ENCODE measurements at places on chromosomes 13 and 19.

DNA sequence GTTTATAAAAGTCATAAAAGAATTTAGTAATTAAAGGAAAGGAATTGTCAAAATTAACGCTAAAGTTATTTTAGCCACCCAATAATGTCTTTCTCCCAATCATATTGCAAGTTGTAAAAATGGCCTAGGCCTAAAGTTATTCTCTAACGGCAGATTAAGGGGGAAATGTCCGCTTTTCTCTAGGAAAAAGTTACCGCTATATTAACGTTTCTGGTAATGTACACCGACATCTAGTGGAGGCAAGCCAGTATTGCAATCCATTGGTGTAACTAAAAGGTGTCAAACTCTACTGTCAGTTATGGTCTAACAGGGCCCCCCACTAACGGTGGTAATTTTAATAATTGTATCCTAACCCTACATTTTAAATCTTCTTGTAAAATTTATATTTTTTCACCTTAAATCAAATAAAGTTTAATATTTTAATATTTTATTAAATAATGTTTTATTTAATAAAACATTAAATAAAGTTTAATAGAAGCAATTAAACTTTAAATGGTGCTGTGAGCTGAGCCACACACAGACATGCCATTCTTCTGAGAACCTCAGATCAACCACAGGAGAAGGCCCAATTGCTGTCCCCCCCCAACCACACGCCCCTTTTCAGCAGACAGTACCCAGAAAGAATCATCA lies 35.9 kb upstream of the ZSCAN5A start:
- peaks cover 25% of the 10 kb centered on the region for H3K4me1 ChIP-seq
- H3K36me3 ChIP-seq: no peaks in the 10 kb centered on the region
- no peak overlapping the region for H3K4me3 ChIP-seq
- H3K27ac ChIP-seq: no peak overlapping the region
- no peaks in the 10 kb centered on the region for H3K27me3 ChIP-seq

DNA sequence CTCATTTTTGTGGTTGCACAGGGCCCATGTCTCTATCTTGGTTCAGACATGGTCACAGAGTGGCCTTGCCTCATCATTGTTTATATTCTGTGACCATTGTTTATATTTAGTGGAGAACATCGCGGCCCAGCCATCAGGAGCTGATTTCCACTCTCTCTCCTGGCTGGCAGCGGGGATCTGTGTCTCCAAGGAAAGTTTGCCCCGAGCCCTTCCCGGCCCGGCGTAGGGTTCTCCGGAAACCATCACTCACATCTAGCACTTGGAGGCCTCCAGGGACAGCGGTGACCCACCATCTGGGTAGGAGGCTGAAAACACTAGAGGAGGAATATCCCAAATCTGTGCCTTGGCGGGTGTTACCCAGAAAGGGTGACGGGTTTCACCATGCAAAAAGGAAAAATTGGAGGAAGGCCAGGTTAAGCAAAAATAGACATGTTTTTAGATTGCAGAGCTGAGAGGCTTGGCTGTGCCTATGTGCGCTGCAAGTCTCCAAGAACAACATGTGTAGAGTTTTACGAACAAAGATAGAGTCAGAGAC lies 726 bp upstream of the ZNF358 start:
- DNase-seq: no peak
- H3K27ac ChIP-seq: no peak overlapping the region
- no peaks in the 10 kb centered on the region for H3K27me3 ChIP-seq
- no peaks in the 10 kb centered on the region for H3K36me3 ChIP-seq
- H3K4me3 ChIP-seq: peak overlapping the region; percentile 51

- H3K4me3 ChIP-seq: no peak overlapping the region
- H3K27me3 ChIP-seq: no peaks in the 10 kb centered on the region
- H3K4me1 ChIP-seq: peaks cover 7% of the 10 kb centered on the region
- no peak overlapping the region for H3K27ac ChIP-seq
- DNase-seq: no peak
Measured at GRCh38 chr19:12907166-12907565, 11.9 kb downstream of the SYCE2 start.

- no peak overlapping the region for H3K4me3 ChIP-seq
- H3K27me3 ChIP-seq: no peaks in the 10 kb centered on the region
- no peaks in the 10 kb centered on the region for H3K4me1 ChIP-seq
- H3K27ac ChIP-seq: no peak overlapping the region
- no peaks in the 10 kb centered on the region for H3K36me3 ChIP-seq
Measured at GRCh38 chr13:72427757-72428528, 299.5 kb downstream of the MZT1 start.

DNA sequence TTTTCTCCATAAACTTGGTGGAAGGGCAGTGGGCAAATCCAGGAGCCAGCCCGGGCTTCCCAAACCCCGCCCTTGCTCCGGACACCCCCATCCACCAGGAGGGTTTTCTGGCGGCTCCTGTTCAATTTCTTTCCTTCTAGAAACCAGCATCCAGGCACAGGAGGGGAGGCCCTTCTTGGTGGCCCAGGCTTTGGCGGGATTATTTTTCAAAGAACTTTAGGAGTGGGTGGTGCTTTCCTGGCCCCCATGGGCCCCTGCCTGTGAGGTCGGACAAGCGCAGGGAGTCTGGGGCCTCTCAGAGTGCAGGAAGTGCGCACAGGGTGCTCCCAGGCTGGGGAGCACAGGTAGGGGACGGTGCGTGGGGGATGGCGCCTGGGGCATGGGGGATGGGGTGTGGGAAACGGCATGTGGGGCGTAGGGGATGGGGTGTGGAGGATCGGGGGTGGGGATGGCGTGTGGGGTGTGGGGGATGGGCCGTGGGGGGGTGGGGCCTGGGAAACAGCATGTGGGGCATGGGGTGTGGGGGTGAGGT lies 396 bp downstream of the F7 start:
- H3K36me3 ChIP-seq: no peaks in the 10 kb centered on the region
- peak overlapping the region; percentile 75 for H3K4me3 ChIP-seq
- peak overlapping the region; percentile 98 for H3K27ac ChIP-seq
- H3K27me3 ChIP-seq: no peaks in the 10 kb centered on the region
- peaks cover 39% of the 10 kb centered on the region for H3K4me1 ChIP-seq

GRCh38 chr13:19178901-19179593 lies 2.6 kb downstream of the TUBA3C start:
- H3K4me1 ChIP-seq: no peaks in the 10 kb centered on the region
- no peaks in the 10 kb centered on the region for H3K27me3 ChIP-seq
- H3K27ac ChIP-seq: no peak overlapping the region
- no peaks in the 10 kb centered on the region for H3K36me3 ChIP-seq

DNA sequence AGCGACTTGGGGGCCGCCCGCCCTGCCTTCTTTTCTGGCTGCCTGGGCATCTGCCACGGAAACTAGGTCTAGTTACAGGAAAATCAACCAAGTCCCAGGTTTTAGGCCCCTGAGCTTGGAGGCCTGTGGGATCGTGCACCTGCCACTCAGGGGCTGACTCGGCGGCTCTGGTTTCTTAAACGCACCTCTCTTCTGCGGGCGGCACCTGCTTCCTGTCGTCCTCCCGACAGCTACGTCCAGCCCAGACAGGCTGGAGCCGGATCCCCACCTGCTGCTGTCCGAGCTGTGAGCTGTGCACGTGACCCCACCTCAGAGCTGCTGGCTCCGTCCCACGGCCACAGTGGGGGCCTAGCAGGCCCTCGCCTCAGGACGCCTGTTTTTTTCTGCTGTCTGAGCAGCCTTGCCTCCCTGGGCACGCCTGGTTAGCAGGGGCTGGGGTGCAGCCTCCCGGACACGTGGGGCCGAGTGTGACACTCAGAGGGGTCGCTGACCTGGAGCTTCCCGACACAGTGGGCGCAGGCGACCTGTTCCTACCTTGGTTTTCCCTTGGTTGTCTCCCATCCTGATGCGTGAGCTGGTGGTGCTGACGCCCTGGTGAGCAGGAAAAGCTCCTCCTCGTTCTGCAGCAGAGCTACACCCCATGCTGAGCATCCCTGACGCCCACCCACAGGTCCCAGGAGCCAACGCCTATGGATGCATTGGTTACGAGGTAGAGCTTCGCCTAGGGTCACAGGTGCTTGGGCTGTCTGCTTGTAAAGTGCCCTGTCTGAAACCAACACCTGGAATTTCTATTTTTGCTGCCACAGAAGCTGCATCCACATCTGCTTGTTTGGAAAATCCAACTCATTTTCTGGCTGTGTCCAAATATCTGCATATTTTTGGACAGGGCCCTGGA lies 17.5 kb downstream of the TMEM255B start:
- no peaks in the 10 kb centered on the region for H3K36me3 ChIP-seq
- H3K4me1 ChIP-seq: no peaks in the 10 kb centered on the region
- no peaks in the 10 kb centered on the region for H3K27me3 ChIP-seq

DNA sequence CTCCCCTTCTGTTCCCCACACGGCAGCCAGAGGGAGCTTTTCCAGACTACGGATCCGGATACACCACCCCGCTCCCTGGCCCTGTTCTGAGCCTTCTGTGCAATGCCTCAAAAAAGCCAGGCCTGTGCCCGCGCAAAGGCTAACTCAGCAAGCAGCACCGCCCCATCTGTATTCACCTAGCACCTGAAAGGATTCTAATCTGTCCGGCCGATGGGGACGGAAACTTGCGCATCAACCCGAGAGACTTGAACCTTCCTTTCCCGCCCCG lies 589 bp downstream of the ZBTB45 start:
- H3K4me3 ChIP-seq: peak overlapping the region; percentile 94
- peak; percentile 73 for DNase-seq
- H3K4me1 ChIP-seq: peaks cover 31% of the 10 kb centered on the region

DNA sequence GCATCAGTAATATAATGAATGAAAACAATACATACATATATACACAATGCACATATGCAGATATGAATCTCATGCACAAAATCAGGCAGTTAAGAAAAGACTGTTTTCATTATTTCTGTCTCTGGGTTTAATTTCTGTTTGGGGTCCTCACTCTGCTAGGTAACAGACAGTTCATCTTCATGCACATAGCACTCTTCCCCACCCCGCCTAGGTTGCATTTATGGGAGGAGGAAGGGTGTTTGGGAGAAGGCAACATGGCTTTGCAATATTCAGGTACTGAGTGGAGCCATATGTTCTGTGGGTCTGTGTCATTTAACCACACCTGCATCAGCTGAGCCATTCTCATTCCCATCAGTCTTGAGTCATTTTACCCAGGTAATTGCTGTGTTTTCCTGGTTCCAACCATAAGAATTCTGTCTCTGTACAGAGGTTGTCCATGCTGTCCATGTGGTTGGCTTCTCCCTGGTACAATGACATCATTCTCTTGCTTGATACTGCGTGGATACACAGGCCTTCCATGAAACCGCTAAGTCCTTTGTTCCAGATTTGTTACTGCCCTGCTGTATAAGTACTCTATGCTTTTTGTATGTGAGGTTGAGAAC lies 45.3 kb downstream of the RFC3 start:
- H3K4me3 ChIP-seq: no peak overlapping the region
- no peaks in the 10 kb centered on the region for H3K27me3 ChIP-seq
- peaks cover under 1% of the 10 kb centered on the region for H3K4me1 ChIP-seq
- no peak overlapping the region for H3K27ac ChIP-seq
- H3K36me3 ChIP-seq: peaks cover 2% of the 10 kb centered on the region

DNA sequence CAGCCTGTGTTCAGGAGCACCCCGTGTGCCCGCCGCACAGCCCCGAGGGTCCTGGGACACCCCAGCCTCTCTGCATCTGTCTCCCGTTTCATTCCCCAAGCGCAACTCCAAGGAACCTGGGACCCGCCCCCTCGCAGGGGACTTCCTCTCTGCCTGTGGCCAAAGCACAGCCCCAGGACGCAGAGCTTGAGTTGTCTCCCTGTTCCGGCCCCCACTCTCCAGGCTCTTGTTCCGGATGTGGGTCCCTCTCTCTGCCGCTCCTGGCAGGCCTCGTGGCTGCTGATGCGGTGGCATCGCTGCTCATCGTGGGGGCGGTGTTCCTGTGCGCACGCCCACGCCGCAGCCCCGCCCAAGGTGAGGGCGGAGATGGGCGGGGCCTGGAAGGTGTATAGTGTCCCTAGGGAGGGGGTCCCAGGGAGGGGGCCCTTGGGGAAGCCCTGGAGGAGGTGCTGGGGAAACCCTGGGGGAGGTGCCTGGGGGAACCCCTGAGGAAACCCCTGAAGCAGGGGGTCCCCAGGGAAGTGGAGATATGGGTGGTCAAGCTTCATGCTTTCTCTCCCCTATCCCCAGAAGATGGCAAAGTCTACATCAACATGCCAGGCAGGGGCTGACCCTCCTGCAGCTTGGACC lies 1.3 kb downstream of the HCST start:
- H3K4me3 ChIP-seq: peak overlapping the region; percentile 51
- no peak overlapping the region for H3K27ac ChIP-seq
- H3K4me1 ChIP-seq: peaks cover 53% of the 10 kb centered on the region
- peak; percentile 52 for DNase-seq
- H3K27me3 ChIP-seq: no peaks in the 10 kb centered on the region

DNA sequence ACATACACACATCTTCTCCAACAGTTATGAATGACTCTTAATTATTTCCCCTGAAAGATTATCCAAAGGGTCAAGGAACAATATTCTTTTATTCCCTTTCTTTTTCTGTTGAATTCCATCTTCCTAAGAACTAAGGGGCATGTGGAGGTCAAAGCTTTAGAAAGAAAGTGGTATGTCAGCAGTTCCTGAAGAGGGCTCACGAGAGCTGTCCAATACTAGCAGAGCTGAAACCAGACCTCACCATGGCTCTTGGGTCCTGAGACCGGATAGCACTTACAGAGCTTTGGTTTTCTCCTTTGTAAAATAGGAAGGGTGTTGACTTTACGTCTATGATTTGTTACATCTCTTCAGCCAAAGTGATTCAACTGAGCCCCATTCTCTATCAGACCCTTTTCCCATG lies 109.8 kb upstream of the FREM2 start:
- H3K4me1 ChIP-seq: no peaks in the 10 kb centered on the region
- no peak overlapping the region for H3K27ac ChIP-seq
- H3K4me3 ChIP-seq: no peak overlapping the region
- H3K36me3 ChIP-seq: no peaks in the 10 kb centered on the region

- no peak overlapping the region for H3K27ac ChIP-seq
- peaks cover 16% of the 10 kb centered on the region for H3K4me1 ChIP-seq
- H3K27me3 ChIP-seq: no peaks in the 10 kb centered on the region
- peaks cover 25% of the 10 kb centered on the region for H3K36me3 ChIP-seq
- no peak overlapping the region for H3K4me3 ChIP-seq
Measured at GRCh38 chr13:98214008-98214643, 37.1 kb upstream of the RNF113B start.
